SHP77 (cell line): ENCODE measurements at places on chromosomes 13 and 19.

GRCh38 chr19:45049073-45049736, 10.4 kb downstream of the CLASRP start:
- no peak for DNase-seq

DNA sequence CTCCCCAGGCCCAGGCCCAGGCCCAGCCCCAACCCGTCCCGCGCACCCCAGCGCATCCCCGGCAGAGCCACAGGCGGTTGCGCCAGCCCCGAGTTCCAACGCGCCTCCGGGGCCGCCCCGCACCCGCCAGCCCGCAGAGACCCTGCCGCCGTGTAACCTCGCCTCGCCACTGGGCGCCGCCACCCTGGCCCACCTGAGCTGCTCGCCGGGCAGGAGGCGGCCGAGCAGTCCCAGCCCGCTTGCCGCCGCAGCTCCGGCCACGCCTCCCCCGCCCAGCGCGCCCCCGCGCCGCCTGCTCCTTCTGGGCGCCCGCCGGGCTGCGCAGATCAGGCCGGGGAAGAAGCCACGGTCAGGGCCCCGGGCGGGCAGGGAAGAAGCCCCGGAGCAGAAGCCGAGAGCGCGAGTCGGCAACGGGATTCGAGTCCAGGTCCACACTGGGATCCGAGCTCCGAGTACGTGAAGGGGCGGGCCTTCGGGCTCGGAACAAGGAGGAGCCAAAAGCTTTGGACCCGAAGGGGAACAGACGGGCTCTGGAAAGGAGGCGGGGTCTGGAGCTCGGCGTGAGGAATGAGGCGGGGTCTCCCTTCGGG, at the start of gene MBOAT7:
TSS of gene MBOAT7 (minus strand) at position 436 of the 590 bp plus-strand sequence. CDS start 1,072 bp downstream, outside the sequence.
- no peak for DNase-seq

- DNase-seq: no peak
These were observed 57.9 kb downstream of the KCTD12 start for GRCh38 chr13:76828316-76828741.

GRCh38 chr13:81305928-81306327, 965.0 kb upstream of the SPRY2 start:
- DNase-seq: no peak

- no peak for DNase-seq
These were observed 276.1 kb downstream of the ABCC4 start for GRCh38 chr13:95025116-95025515.

- no peak for DNase-seq
These were observed 438.0 kb downstream of the OLFM4 start for GRCh38 chr13:53466576-53466975.

DNA sequence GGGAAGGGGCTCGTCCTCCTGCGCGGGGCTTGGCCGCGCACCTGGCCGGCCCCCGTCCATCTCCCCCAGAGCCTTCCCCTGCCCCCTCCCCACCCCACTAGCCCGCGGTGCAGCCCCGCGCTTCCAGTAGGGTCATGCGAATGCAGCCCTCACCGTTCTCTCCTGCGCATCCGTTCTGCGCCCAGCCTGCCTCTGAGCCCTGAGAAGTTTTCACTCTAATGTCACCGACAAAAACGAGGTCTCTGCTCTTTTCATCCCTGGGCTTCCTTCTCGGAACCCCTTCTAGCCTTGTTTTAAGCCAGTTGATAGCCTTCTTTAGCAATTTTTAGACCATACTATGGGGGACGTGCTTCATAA, 97.4 kb downstream of the ATP8A2 start:
- no peak for DNase-seq

GRCh38 chr19:51364200-51365106, 1.7 kb downstream of the ETFB start:
- no peak for DNase-seq

- DNase-seq: no peak
These were observed 22.5 kb downstream of the C19orf44 start for GRCh38 chr19:16518483-16519229.

- no peak for DNase-seq
These were observed 45.8 kb upstream of the RGCC start for GRCh38 chr13:41411522-41411921.

GRCh38 chr19:46992699-46993535, 26.7 kb upstream of the NPAS1 start:
- no peak for DNase-seq

DNA sequence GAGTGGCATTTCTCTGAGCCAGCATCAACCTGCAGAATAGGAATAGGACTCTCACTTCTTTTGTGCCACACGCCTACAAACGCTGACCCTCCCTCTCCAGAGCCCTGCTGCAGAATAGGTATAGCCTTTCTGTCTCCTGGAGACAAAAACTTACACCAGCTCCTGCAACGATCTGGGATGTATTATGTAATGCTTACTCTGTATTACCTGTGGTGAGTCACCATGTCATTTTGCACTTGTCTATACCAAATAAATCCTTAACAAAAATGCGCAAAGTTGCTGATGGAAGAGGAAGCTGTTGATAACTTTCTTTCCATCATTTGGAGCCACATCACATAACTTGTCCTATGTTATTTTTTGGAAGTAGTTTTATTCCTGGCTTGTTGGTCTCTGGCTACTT, 155.8 kb upstream of the FNDC3A start:
- DNase-seq: no peak

DNA sequence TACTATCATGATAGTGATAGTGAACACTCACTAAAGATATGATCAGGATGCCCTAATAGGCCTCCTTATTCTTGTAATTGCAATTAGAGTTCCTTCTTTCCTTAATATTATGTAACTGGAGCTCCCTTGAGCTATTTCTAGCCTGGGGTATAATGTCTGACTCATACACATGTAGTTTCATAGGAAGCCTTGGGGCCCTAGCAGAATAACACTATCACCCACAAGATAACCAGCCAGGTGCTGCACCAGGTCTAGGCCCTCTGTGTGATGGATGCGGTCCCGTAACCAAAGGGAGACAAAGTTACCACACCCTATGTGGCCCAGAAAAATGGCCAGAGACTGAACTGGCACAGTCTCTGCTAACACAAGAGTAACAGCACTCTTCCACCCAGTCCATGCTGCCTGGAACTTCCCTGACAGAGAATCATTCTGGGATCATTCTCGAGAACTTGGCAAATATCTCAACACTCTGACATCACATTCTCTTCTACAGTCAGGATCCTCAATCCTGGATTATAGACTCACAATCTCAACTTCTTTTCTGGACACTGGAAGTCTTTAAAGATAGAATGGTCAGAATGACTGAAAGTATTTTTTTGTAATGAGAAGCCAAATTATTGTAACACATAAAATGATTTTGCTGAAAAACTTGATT, 32.6 kb upstream of the IGFL4 start:
- DNase-seq: no peak

GRCh38 chr19:42442833-42443232, at the start of gene CXCL17:
Gene CXCL17 (minus strand): TSS chr19:42442946. CDS start chr19:42442832, 114 bp downstream.
- no peak for DNase-seq

- DNase-seq: no peak
These were observed 801 bp downstream of the MCF2L start for GRCh38 chr13:112969692-112970338.

- no peak for DNase-seq
These were observed 151.6 kb downstream of the SLITRK1 start for GRCh38 chr13:83730674-83731073.

GRCh38 chr19:28009696-28010095, 1203.3 kb downstream of the UQCRFS1 start:
- no peak for DNase-seq
